Upper lobe of left lung (tissue), 6 donors: ENCODE measurements at places on chromosomes 13 and 19. TPM values are rescaled to one million over a fixed set of nuclear protein-coding genes. Genes with fewer than 3 reads are reported as not detected.

GRCh38 chr19:56837004-56837403, 3.5 kb downstream of the PEG3 start:
- DNase-seq: no peak

DNA sequence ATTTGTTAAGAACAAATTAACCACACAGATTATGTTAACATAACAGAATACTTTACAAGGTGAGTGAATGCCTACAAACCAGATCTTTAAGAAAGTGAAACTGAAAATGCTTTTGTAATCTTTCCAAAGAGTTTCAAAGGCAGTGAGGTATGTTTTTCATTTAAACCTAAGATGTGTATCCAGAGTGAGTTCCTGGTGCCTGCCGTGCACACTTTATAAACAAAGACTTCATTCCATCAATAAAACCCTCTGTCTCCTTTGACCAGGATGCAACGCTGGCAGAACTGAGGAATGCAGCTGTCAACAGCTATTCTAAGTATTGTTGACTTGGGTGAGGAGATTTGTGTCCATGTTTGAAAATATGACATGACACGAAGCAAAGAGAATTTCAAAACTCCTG, 344.6 kb downstream of the DNAJC15 start:
- no peak for DNase-seq

- DNase-seq: no peak
These were observed 56.4 kb downstream of the ZDHHC20 start for GRCh38 chr13:21402586-21403307.

GRCh38 chr13:110346661-110347067, 39.6 kb downstream of the COL4A2 start:
- DNase-seq: no peak

DNA sequence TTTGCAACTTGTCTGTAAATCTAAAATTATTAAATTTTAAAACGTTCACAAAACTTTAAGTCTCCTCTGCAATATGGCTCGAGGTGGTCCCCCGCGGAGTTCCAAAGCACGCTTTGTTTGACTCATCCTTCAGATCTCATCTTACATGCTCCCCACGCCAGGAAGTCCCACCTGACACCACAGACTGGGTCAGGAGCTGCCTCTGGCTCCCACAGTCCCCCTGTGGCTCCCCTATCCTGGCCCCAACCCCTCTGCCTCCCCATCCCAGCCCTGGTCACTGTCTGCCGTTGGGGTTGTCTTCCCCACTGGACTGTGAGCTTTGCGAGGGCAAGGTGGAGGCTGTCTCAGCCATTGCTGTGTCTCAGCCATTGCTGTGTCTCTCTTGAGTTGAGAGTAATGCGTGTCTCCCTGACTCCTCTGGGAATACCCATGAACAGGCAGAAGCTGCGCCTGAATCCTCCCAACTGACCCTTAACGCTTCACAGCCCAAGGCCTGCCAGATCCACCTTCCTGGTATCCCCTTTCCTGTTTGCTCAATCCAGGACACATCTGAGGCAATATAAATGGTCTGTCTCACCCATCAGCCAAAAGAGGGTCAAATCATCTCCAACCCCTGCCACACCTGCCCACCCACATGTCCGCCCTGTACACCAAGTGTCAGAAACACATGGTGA, 15.9 kb downstream of the DYRK1B start:
- no peak for DNase-seq

DNA sequence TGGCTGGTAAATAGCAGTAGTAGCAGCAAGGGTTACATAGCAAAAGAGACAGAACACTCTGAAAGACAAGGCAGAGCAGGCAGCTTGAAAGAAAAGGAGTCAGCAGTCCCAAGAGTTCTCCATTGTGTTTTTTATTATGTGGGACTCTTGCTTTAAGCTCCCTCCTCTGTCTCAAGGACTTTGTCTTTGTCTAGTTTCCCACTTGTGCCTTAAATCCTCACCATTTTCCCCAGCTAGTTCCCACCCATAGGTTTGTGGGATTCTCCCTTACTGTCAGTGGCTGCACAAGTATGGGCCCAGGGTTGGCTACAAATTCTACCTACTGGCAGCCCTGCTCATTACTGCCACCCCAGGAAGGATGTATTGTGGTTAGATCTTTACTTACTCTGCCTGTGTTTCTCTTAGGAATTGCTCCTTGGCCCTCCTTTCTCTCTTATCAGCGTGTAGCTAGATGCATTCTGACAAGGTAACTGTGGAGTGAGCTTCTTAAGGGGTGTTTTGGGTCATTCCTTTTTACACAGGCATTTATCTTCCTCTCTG, 413.4 kb upstream of the PCDH9 start:
- no peak for DNase-seq

GRCh38 chr19:45924891-45925447, 10.4 kb upstream of the NANOS2 start:
- no peak for DNase-seq

Gene NPAS1
- total RNA-seq: 0.30 TPM

DNA sequence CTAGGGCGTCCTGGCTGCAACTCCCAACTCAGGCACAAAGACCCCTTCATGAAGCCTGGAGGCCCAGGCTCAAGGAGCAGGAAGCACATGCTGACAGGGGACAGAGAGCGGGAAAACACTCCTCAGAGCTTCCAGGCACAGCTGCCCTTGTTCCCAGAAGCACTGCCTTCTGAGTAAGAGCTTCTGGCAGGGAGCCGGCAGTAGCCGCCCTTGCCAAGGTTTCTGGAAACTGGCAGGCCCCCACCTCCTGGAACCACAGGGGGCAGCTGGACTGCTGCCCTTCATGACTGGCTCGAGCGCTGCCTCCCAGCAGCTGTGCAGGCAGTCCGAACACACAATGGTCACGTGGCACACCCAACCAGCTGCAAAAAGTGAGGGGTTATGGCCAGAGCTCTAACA, 33.6 kb upstream of the EPHX3 start:
- DNase-seq: peak; percentile 88

DNA sequence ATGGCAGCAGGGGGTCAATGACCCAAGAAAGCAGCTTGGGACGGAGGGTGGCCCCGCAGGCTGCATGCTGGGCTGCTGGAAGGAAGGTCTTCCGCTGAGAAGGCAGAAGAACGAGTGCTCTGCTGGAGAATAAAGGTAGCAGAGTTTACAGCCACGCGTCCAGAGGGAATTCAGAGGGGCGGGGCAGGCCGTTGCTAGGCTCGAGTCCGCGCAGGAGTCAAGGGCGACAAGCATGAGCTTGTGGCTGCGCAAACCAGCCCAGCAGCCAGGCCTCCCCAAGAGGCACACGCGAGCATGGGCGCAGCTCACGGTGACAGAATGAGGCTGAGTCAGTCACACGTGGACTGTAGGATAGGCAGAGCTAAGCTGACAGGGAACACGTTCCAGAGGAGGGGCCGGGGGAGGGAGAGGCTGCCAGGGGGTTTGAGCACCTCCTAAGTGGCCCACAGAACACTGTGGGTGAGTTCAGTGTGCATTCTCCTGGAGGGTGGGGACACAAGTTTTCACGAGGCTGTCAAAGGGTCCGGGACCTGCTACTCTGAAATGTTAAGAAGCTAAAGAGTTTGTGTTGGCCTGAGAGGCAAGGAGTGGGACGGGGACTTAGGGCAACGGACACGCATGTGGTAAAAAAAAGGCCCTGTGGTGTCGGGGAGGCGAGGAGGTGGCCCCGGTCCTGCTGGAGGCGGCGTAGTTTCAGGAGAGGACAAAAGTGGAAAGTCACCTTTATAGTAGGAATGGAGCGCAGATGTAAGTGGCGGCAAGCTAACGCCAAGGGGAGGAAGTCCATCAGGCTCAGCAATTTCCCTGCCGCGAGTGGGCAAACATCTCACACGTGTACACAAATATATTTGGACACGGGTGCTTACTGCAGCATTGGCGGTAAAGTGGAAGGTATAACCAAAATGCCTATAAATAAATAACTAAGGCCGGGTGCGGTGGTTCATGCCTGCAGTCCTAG, 17.7 kb downstream of the RFX2 start:
- DNase-seq: peak; percentile 90

Gene CPB2
- 2.1 TPM for total RNA-seq

Gene IRGC
- total RNA-seq: not detected

DNA sequence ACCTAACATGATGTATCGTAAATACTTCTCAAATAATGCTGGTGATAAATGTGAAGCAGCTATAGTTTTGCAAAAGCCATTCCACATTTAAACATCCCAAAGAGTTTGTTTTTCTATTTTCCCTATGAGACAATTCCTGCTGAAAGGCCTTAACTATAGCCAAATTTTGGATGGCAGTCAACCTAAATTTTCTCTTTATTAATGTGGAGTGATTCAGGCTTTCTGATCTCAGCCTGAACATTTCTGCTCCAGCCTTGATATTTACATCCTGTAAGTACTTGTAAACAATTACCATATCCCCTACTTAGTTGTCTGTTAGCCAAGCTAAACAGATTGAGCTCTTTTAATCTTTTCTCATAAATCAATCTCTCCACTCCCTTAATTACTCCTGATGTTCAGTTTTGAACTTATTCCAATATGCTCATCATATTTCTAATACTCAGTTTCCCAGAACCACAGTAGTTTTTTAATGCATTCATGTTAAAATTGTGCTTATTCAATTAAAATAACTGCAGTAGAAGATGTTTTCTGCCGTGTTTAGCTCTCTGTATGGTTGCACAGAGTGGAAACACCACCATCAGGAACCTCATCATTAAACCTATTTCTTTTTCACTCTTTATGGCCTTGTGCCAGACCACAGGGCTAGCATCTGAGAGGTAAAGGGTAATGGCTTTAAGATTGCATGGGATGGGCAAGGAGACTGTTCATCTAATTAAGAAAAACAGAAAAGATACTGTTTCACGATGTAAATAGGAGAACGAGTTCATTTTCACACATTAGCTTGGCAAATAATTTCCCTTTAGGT, 1235.2 kb upstream of the SLC10A2 start:
- DNase-seq: no peak

Gene ODAD3
- total RNA-seq: 5.0 TPM

DNA sequence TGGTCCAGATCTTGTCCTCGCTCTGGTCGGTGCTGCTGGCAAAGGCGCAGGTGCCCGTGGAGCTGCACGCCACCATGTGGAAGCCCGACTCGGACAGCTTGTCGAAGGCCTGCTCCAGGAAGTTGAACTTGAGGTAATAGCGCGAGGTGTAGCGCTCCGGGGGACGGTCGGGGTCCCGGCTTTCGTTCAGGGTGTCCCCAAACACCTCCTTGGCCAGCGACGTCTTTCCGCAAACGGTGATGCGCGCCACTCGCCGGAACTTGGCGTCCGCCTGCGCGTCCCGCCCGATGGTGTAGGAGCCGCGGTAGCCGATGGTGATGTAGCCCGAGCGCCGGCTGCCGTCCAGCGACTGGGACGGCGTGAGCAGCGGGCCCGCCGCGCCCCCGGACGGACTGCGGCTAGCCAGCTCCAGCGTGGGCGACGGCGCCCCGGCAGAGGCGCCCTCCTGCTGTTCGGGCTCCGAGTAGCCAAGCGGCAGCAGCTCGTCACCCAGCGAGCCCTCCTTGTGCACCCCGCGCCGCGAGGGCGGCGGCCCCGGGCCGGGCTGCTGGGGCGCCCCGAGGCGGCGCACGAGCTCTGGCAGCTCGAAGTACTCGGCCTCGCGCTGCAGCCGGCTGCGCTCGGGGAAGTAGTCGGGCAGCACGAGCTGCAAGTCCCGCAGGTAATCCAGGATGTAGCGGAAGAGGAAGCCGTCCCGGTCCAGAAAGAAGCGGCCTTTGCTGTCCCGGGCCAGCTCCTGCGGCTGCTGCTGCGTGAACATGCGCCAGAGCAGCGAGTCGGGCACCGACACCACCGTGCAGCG, 801 bp downstream of the KCTD12 start:
- peak; percentile 88 for DNase-seq

Gene BTBD2
- 49.0 TPM for total RNA-seq

GRCh38 chr13:114281351-114282040, at the start of gene UPF3A:
UPF3A (plus strand) TSS chr13:114281601; CDS start chr13:114281640, 39 bp downstream.
- DNase-seq: peak; percentile 98

Gene IZUMO2
- not detected for total RNA-seq
